Stimulated activated CD4-positive, alpha-beta T cell treated with anti-CD3 and anti-CD28 coated beads, Interleukin-12 subunit alpha, Interleukin-12 subunit beta, amount 100 ng/mL, for 24 hours (primary cell): ENCODE measurements at places on chromosomes 6 and 20.

GRCh38 chr6:42239333-42239732 lies 21.7 kb upstream of the MRPS10 start:
- DNase-seq = no peak

DNA sequence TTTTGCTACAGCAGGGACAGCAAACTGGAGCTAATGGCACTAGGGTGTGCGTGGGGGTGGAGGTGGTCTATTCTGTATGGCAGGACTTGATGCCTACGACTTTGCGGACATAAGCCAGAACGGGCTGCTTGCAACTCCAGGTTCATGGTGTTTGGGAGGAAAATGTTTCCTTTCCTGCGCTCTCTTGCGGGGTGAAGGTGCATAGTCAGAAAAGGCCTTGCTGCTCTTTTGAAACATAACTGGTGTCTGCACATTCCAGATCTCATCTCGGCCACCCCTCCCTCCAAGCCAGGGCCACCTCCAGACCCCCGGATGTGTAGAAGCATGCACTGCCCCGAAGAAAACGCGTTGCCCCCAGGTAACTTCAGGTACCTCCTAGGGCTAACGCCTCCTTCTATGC lies 8.1 kb downstream of the FOXA2 start:
- DNase-seq = no peak

DNA sequence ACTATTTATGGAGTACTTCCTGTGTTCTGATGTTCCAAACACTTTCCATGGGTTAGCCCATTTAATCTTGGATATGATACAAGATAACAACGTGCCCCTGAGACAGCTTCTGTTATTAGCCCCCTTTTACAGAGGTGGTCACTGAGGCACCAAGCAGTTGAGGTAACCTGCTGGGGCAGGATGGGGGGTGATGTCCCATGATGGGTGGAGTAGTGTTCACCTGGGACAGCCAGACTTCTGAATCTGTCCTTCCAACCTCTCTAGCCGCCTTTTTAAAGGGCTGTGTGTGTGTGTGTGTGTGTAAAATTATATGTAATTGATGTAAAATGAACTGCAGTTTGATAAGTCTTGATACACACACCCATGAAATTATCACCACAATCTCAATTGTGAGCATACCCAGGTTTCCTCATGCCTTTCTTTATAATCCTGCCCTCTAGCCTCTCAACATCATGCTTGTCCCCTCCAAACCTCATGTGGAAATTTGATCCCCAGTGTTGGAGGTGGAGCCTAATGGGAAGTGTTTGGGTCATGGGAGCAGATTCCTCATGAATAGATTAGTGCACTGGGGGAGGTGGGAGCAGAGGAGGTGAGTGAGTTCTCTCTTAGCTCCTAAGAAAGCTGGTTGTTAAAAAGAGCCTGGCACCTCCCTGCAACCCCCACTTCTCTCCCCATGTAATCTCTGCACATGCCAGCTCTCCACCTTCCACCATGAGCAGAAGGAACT lies 39.2 kb downstream of the PLAGL2 start:
- DNase-seq = no peak

DNA sequence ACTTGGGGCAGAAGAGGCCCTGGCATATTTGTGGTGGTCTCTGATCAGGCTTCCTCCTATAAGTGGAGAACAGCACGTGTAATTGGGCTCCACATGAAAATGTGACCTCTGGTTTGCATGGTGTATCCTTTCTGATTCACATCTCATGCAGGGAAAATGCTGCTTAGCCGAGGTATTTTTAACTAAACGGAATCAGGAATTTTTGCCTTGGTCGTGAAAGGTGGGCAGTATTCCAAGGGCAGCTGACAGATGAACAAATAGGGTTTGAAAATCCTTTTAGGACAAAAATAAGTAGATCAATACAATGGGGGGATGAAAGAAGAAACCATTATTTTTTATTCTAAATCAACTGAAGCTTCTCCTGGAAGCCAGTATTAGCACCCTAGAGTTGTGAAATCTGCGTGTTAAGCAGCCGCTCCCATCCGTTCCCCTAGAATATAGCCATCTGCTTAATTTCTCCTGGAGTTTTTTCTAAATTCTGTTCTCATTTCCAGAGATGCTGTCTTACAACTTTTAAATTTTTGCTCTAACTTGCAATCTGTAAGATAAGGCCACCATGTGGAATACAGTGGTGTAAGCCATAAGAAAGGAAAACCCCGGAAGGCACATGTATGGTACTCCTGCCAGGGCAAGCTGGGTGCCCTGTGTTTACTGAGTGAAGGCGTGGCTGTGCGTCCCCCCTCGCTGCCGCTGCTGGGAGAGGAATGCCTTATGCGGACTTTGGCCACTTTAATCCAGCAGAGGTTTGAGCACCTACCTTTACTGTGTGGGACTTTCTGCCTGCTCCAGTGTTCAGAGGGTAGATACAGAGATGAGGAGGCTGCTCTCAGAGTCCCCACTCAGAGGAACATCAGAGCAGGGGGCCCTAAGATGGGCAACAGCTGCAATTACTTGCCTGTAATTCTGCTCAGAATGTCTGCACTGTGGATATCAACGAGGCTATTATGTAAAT lies 52.4 kb downstream of the SYNJ2 start:
- no peak for DNase-seq

GRCh38 chr6:28225056-28225834 lies at the start of gene ZSCAN9:
Gene ZSCAN9 (plus strand): TSS chr6:28225275. CDS start chr6:28227085, 1,810 bp downstream.
- no peak for DNase-seq

- DNase-seq = no peak
Observed at GRCh38 chr6:47043286-47043685, 1.2 kb upstream of the ADGRF1 start.

- peak; percentile 25 for DNase-seq
Observed at GRCh38 chr6:90249458-90249857, 47.2 kb downstream of the BACH2 start.

DNA sequence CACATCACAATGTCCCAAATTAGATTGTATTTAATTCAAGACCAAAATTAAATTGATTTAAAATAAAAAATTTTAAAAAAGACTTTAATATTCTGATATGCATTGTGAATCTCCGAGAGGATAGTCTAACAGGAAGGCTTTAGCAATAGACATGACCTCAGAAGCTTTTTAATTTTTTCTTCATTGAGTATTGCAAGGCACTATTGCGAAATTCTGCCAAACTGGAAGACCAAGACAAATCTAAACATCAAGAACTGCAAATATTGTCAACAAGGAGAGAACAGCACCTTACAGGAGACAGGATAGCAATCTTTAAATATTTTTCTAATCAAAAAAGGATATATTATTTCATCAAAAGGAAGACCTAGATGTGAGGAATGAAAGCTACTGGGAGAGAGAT lies 56.9 kb downstream of the BMP5 start:
- no peak for DNase-seq

- no peak for DNase-seq
Observed at GRCh38 chr6:108684771-108685329, 124.1 kb downstream of the FOXO3 start.

- no peak for DNase-seq
Observed at GRCh38 chr6:10951675-10952282, 64.9 kb downstream of the SYCP2L start.

GRCh38 chr6:48889429-48889828 lies 573.6 kb downstream of the MMUT start:
- DNase-seq = no peak

DNA sequence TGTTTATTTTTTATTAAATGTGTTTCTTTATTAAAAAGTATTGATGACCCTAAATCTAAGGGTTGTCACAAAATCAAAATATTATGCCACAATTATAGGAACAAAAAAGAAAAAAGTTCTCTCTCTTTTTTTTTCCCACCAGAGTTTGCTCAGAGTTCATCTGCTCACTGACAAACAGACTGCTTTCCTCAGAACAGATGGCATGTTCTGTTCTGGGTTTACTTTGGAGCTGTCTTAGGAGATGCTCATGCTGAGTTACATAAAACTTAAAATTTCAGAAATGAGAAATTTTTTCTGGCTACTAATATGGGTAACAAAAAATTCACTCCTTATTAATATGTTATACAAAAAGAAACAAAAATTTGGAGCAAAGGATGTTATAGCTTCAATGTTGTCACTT lies 30.3 kb downstream of the STK38 start:
- no peak for DNase-seq

DNA sequence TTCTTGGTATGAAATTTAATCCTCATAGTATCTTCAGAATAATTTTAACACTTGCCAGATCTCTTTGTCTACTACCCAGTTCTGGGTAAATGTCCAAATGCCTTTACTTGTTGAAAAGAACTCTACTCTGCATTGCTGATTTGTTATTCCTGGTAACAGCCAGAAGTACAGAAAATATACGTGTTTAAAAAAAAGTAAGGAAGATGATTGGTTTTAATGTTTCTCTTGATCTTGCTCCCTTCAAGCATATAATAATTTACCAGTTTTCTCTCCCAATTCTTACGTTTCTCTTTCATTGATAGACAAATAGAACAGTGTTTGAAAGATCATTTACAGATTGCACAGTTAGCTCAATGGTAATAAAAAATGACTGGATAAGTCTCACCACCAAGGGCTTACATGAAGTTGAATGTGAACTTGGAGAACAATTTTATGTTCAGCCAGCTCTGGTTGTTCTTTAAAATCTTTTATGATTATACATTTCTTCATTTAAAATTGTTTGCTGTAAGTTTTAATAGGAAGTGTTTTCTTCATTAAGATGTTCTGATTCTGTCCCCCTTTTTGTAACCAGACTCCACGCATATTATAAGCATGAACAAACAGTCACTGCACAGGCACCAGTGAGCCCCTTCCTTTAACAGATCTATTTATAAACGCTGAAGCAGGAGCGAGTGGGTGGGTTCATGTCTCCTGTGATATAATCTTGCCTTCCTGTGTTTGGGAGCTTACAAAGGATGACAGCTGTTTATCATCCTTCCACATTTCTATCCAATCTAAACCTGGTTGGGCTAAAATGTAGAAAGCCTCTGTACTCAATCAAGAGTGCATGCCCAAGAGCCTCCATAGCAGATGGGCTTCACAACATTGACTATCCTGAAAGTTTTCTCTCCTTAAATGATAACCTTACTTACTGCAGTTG lies 299.5 kb downstream of the PRL start:
- no peak for DNase-seq

GRCh38 chr20:46512943-46513844 lies at the start of gene ZNF334:
Gene ZNF334 (minus strand): TSS chr20:46513559. CDS start chr20:46512102, 1,457 bp downstream.
- DNase-seq = peak; percentile 53

- no peak for DNase-seq
Observed at GRCh38 chr6:81979329-81979728, 226.8 kb upstream of the TENT5A start.

DNA sequence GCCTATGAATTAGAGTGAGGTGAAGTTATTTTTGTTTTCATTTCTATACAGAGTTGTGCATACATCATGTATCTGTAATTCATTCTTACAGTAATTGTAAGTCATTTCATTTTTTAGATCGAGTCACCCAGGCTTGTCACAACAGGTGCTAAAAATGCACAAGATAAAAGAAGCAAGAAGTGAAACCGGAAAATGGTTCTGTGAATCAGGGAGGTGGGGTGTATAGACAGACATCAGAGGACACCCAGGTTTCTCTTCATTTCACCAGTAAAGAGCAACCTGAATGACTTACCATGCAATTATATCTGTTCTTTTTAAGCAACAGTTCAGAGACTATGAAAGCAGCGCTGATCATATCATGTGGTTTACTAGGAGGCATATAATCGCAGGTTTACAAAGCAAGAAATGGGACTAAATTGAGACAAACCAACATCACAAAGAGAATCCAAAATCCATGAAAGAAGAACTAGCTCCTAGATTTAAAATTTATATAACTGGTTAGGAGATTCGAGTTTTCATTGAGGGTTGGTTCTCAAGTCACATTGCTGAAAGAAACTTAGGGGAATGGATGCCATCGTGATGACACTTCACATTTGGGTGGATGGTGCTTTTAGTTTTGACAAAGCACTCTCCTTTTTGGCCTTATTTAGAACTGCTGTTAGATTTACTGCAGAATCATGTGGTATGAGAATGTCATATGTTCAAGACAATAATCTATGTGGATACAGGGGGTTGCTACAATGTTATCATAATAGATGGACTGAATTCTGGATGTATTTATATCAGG lies 27.9 kb upstream of the TBC1D7 start:
- no peak for DNase-seq

- no peak for DNase-seq
Observed at GRCh38 chr6:88616380-88616779, 347.0 kb downstream of the RNGTT start.

DNA sequence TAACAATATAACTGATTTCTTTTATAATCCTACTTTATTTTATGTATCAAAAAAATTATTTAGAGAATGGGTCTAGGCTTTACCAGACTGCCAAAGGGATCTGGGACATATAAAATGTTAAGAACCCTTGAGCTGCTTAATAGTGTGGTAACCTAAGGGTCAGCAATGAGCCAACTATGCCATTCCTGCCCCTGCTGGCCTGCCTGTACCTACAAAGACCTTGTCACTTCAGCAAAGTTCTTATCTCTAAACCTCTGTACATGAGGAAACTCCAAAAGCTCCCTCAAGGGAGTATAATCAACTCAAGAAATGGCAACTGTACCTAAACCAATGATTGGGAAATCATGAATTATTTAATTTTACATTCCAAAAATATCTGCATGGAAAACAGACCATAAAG lies 266.9 kb downstream of the PKHD1 start:
- DNase-seq = no peak

DNA sequence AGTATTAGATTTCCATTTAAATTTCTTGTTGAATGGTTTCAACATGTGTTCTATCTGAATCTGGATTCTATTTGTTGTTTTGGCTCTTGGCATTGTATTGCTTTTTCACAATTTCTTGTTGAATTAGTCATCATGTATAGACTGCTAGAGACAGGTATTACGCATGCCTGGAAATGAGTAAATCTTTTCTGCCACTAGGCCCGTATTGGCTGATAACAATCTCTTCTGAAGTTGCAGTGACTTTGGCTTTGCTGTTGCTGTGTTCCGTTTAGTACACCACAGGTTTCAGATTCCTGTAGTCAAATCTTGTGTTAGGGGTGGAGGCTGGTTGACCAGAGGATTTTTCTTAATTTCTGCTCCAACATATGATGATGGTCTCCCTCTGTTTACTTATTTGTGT lies 1339.4 kb downstream of the GRIK2 start:
- no peak for DNase-seq

DNA sequence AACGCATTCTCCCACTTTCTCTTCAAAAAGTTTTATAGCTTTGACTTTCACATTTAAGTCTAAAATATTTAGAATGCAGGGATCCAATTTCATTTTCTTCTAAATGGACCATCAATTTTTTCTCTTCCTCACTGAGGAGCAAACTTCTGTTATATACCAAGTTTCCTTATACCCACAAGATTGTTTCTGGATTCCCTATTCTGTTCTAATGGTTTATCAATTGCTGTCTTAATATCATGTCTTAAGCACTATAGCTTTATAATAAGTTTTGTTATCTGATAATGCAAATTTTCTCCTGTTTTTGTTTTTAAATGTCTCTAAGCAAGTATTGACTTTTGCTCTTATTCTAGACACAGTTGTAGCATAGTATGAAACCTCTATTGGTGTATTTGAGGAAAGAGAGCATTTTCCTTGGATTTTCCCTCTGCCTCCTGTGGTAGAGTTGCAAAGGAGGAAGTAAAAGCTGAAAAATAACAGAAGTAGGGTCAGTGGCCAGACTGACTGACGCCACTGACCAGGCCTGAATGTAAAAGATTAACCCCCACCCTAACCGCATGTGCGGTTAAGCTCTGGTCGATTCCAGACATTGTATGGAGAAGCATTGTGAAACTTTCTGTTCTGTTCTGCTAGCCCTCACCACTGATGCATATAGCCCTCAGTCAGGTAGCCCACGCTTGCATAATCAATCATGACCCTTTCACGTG lies 40.3 kb downstream of the GPX5 start:
- DNase-seq = no peak

GRCh38 chr6:166419286-166419685 lies 36.5 kb upstream of the MPC1 start:
- peak; percentile 53 for DNase-seq
